NCI-H146 (cell line): ENCODE measurements at places on chromosomes 2 and 18.
A peak's percentile ranks its signal among the peaks of the same experiment; 100 is the strongest.

- no peak for DNase-seq
Observed at GRCh38 chr2:182015334-182016109, 29.9 kb downstream of the PPP1R1C start.

DNA sequence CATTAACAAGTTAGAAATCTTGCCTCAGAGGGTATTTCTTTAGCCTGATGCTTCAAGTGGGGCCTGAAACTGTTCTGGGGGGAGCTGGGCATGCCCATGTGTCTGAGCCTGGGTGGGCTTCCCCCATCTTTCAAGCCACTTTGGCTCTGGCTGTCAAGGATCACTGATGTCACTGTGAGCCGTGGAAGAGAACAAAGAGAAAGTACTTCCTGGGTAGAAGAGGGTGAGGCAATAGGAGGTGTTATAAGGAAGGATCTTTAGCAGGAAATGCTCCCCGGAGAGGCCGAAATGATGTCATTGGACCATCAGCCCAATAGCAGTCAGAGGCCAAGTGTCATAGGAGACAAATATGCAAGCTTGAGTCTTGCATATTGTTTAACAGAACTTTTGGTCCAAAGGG lies 228.4 kb upstream of the MEX3C start:
- DNase-seq: no peak

DNA sequence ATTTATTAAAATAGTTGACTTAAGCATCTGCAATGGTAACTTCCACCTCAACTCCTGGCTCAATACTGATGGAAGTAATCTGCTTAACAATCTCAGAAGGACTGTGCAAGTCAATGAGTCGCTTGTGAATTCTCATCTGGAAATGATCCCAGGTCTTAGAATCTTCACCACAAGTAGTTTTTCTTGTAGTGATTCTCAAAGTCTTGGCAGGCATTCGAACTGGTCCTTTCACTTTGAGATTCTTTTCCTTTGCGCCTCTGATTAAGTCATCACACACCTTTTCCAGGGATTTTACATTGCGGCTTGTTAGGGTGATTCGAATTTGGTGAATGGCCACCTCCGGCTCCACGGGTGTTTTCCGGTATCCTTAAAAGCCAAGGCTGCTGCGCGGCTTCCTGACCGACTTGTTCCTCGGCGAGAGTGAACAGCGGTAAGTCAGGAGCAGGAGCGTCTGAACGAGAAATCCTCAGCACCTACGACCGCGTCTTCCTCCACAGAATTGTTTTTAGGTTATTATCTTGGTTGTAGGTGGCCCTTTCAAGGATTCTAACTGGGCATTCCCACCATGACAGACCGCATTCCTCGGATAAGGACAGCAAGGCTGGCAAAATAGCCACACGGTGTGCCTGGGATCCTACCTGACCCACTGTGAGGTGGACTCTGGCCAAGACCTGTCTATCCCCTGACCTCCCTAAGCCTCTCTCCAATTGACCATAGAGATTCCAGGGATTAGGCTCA lies 23.8 kb upstream of the SLC20A1 start:
- DNase-seq: no peak

GRCh38 chr18:11251891-11252270 lies 102.5 kb upstream of the PIEZO2 start:
- no peak for DNase-seq

DNA sequence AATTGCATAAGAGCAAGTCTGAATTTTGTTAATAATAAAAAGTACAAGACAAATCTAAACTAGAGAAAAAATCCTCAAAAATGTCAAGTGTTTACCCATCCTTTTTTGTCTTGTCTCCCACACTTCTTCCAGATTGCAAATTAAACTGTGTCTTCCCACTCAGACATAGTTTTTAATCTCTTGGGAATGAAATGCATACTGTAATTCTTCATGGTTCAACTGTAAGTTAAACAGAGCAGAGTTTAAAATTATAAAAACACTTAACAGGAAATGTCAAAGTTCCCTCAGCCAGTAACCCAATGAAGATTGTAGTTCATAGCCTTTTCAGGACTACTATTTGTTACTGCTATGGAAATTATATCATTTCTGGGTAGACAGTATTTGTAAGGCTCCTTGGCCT lies 171.8 kb downstream of the UBE2E3 start:
- DNase-seq: no peak

- no peak for DNase-seq
Observed at GRCh38 chr2:59924346-59924745, 629.1 kb downstream of the BCL11A start.

DNA sequence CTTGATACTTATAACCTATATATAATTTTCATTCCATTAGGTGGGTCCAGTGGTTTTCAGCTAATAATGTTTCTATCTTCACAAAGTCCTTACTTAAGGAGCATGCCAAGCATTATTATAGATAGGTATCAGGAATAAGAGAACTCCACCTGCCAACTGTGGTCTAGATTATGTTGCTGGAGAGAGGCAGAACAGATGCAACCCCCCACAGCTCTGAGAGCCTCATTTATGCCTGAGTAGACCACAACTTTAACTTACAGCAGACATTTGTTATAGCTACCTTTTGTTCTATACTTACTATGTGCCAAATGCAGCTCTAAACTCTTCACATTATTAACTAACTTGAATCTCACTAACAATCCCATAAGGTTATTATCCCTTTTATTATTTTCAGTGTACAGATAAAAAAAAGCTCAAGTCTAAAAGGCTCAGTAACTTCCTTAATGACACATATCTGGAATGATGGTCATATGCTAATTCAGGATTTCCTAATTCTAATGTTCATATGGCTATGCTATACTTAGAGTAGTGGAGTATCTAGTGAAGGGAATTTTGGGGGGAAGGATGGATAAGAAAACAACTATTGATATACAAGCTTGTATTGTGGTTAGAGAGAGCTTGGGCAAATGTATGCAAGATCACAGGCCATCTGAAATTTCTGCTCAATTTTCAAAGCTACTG lies 119.1 kb upstream of the RND3 start:
- peak; percentile 3 for DNase-seq

DNA sequence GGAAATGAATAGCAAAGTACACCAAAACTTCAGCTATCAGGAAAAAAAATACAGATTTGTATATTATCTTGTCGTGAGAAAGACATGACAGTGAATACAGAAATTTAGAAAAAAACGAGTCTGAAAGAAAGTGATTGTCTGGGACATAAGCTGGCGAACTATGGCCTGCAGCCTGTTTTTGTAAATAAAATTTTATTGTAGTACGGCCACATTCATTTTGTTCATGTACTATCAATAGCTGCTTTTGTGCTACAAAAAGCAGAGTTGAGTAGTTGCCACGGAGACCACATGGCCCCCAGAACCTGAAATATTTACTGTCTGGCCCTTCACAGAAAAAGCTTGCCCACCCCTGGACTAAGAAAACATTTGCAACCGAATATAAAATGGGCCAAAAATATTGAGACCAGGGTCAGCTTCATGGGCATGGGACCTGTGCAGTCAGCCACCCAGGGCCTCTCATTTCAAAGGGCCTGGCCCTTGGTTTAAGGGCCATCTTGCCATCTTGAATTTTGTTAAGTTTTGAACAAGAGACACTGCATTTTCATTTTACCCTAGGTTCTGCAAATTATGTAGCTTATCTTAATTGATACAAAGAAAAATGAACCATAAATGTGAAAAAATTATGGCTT lies 17.9 kb downstream of the ANTXR1 start:
- DNase-seq: no peak

DNA sequence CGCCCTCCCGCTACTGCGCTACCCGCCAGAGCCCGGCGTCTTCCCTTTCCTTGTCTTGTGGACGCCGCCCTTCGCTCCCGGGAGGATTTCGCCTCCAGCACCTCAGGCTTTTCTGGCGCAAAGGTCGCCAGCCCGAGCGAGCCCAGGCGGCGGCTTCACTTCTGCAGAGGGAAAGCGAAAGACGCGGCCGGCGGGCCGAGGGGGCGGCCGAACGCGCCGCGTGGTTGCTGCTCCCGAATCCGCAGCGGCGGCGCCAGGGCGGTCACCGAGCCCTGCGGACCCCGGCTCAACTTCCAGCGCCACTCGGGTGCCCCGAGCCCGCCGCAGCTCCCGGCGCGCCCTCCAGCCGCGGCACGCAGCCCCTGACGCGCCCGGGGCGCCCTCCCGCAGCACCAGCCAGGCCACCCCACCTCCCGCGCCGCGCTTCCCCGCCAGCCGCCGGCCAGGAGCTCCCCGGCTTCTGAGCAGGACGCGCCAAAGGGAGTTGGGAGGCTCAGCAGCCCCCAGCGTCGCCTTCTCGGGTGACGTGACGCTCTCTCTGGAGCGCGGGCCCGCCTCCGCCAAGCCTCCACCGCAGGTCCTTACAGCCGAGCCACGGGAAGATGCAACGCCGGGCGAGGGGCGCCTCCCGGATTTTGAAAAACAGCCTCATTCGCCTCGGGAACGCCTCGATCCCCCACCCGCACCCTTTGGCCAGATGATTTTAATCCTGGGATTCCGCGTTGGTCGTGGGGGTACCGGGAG lies 84.9 kb upstream of the EPB41L3 start:
- DNase-seq: no peak

- no peak for DNase-seq
Observed at GRCh38 chr2:8550937-8551621, 130.8 kb upstream of the ID2 start.

DNA sequence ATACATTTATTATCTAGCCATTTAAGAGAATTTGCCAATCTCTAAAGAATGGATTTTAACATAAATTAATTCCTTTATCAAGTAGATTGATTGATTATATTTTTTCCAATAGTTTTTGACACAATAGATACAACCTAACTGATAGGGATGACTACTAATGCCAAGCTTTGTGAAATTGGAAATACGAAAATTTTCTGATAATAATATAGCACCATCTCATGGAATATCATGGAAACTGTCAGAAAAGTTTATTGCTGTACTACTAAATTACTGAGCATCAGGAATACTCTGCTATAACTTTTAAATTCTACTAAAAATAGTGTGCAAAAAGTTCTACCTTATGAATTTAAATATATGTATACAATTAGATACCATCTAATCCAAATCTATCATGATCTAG lies 101.8 kb upstream of the MAP2 start:
- no peak for DNase-seq

- DNase-seq: no peak
Observed at GRCh38 chr2:157192445-157193423, 64.8 kb upstream of the GALNT5 start.

DNA sequence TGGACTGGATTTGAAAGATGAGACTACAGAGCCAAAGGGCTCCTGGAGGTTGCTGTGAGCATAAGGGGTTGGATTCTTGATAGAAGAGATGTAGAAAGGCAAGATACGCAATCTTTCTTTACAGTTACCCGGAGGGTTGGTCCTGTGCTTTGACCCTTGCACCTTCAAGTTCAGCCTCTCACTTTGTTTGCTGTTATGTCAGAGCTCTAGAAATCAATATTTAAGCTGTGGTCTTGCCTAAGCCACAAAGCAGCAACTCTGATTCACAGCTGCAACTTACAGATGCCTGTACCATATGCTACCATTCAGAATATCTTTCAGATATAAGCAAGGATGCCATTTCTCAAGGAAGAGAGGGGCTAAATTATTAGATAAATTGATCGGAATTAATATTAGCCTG lies 943.1 kb upstream of the LRRTM1 start:
- DNase-seq: no peak

GRCh38 chr2:152369176-152369860 lies 34.3 kb downstream of the FMNL2 start:
- peak; percentile 2 for DNase-seq

- no peak for DNase-seq
Observed at GRCh38 chr2:68336192-68336591, 16.4 kb upstream of the CNRIP1 start.

DNA sequence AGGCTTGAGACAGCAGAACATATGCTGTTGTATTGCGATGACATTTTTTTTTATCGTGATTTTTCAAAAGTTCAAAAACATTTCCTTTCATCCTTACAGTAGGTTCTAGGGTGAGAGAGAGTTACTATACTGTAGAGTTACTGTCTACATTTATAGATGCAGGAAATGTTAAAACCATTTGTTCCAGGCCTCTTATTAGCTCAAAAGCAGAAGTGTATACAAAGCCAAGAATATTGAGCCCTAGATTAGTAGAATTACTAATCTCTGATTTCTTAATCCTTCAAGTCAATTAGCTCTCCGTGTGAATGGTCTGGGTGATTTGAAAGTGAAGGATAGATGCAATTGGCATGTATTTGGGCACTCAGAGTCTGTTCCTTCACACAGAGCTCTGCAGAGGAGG lies 73.1 kb downstream of the MAPRE2 start:
- DNase-seq: no peak

- no peak for DNase-seq
Observed at GRCh38 chr2:228875152-228875900, 395.8 kb downstream of the PID1 start.

GRCh38 chr2:132965460-132965859 lies 295.5 kb upstream of the LYPD1 start:
- DNase-seq: no peak

DNA sequence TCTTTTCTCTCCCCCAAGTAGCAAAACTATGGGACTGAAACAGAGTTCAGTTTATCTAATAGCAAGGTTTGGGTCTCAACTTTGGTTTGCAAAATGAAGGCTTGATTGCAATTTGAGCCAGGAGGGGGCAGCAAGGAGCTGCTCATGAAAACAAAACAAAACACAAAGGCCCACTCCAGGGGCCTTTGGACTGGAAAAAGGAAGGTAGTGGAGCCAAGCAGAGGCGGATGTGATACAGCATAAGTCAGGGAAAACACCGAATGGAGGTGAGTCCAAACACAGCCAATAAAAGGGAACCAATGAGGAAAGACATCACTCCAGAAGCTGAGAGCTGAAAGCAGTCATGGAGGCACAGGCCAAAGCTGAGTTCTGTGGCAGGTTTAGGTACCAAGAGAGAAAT lies 799.7 kb upstream of the ACVR2A start:
- peak; percentile 58 for DNase-seq

DNA sequence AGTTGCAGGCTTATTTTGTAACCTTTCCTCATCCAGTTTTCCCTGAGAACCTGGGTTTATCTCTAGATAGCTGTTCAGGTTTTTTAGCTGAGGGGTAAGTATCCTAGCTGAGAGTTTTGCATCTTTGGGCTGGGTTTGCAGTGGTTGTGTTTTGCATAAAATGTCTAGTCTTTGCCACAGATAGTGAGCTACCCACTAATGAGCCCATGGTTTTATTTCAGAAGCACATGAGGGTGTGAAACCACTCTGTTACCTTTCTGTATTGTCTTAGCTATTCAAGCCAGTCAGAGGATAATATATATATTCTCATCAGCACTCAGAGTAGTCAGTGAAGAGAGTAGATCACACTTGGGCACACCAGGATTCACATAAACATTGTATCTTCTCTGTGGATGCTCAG lies 24.6 kb upstream of the TXNDC2 start:
- DNase-seq: no peak

DNA sequence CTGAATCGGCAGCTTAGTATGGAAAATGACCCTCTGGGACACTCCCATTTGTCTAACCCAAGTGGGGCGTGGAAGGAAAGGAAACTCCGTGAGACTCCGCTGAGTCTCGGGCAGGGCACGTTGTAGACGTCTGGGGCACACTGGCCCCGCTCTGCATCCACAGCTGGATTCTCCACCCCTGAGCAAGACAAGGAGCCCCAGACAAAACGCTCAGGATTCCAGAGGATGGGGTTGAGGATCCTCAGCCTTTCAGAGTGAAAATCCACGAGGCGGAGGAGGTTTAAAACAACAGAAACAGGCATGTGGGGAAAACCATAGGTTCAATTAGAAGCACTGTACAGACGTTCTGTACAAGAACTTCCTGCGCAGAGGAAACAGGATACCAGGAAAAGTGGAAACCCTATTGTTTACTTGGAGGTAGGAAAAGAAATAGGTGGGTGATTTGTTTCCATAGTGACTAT lies 124.9 kb upstream of the ZNF236 start:
- peak; percentile 45 for DNase-seq
